ENCODE measurements at places on chromosomes 1 and 21.

GRCh38 chr21:37509802-37510393 is 143.3 kb downstream of the DYRK1A start:
- peaks cover 52% of the 10 kb centered on the region for H3K36me3 ChIP-seq
- DNase-seq, result no peak
- H3K4me1 ChIP-seq, result peaks cover 12% of the 10 kb centered on the region
- no peaks in the 10 kb centered on the region for H3K27me3 ChIP-seq

- H3K36me3 ChIP-seq, result peaks cover 14% of the 10 kb centered on the region
- peaks cover 11% of the 10 kb centered on the region for H3K4me1 ChIP-seq
- H3K27me3 ChIP-seq, result no peaks in the 10 kb centered on the region
- DNase-seq, result no peak
These were observed 119.2 kb upstream of the KIAA1614 start for GRCh38 chr1:180793451-180793850.

DNA sequence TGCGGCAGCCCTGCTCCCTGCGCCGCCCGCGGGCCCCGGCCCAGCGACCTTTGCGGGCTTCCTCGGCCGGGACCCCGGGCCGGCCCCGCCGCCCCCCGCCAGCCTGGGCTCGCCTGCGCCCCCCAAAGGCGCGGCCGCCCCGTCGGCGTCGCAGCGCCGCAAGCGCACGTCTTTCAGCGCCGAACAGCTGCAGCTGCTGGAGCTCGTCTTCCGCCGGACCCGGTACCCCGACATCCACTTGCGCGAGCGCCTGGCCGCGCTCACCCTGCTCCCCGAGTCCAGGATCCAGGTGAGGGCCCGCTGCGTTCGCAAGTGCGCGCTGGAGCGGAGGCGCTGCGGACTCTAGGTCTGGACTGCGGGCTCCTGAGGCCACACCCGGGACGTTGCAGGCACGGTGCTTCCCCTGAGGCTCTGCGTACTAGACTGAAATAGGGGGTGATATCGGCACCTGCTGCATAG is 351 bp downstream of the MIXL1 start:
- H3K27me3 ChIP-seq, result peaks cover 4% of the 10 kb centered on the region
- DNase-seq, result peak; percentile 52
- H3K36me3 ChIP-seq, result no peaks in the 10 kb centered on the region
- H3K27ac ChIP-seq, result no peak overlapping the region

DNA sequence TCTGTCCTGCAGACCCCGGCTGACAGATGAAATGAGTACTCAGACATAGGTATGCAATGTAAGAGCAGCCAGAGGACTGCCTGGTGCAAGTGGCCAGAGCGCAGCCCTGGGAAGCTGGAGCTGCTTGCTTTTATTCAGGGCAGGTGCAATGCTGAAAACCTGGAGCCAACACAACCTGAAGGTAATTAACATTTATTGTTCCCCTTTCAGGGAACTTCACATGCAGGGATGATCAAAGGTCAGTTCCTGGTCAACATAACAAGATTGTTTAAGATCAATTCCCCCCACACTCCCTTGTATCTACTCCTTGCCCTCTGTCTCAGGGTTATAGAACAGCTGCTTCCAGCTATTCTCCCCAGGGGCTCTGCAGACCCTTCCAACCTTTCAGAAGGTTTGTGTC is 48.7 kb upstream of the PRELP start:
- H3K4me3 ChIP-seq, result no peak overlapping the region
- no peak overlapping the region for H3K27ac ChIP-seq
- H3K27me3 ChIP-seq, result peaks cover 25% of the 10 kb centered on the region
- DNase-seq, result no peak

DNA sequence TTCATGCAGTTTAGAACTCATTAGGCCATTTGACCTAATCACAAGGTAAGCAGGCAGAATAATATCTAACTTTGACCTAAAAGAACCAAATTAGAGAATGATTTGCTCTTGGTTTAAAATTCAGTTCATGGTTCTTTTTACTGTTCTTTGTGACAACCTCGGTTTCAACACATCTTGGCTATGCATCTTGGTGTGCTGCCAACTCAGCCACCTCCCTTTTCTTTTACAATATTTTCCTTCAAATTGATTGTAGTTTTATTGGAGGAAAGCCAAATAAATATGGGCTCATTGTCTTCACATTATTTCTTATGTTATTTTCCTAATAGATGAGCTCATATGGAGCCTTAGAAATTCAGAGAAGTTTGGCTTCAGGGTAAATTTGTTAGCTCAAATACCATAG is 338.3 kb downstream of the SIPA1L2 start:
- no peaks in the 10 kb centered on the region for H3K36me3 ChIP-seq
- no peak for DNase-seq
- no peak overlapping the region for H3K27ac ChIP-seq
- no peaks in the 10 kb centered on the region for H3K27me3 ChIP-seq
- H3K4me3 ChIP-seq, result no peak overlapping the region
- no peaks in the 10 kb centered on the region for H3K4me1 ChIP-seq

DNA sequence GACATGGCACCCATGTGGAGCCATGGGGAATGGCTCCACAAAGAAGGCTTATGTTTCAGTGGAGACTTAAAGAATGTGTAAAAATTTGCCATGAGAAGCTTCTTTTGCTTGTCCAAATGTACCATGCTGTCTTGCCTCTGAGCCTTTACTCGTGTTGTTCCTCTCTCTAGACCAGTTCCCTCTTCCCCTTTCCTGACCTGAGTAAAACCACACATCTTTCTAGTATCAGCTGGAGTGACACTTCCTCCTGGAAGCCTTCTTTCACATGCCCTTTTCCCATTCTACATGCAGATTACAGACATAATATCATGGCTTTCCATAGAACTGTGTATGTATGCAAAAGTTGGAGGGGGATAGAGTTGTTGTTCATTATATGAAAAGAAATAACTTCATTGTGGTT is 13.6 kb upstream of the GPX7 start:
- no peaks in the 10 kb centered on the region for H3K36me3 ChIP-seq
- no peak for DNase-seq
- no peaks in the 10 kb centered on the region for H3K27me3 ChIP-seq
- H3K4me1 ChIP-seq, result peaks cover 39% of the 10 kb centered on the region
- no peak overlapping the region for H3K4me3 ChIP-seq

DNA sequence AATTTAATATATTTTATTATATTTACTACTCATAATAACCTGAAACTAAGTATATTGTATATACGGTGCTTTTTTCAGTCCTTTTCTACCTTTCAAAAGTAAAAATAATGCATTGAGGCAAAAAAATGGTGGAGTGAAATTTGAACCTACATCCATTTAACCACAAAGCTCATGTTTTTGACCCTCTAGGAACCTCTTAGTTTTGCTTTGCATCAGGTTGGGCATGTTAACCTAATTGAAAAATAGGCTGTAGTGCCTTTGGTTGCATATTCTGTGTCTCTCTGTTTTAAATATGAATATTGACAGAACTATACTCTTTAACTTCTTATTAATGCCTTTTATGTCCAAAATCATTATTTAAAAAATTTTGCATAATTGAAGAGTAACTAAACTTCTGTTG is 3.8 kb downstream of the SGIP1 start:
- peaks cover 13% of the 10 kb centered on the region for H3K4me1 ChIP-seq
- H3K27ac ChIP-seq, result no peak overlapping the region
- peaks cover 19% of the 10 kb centered on the region for H3K27me3 ChIP-seq
- H3K36me3 ChIP-seq, result no peaks in the 10 kb centered on the region

- DNase-seq, result no peak
- H3K4me3 ChIP-seq, result no peak overlapping the region
- no peak overlapping the region for H3K27ac ChIP-seq
These were observed 6.9 kb upstream of the TAS1R2 start for GRCh38 chr1:18866314-18866713.

GRCh38 chr1:35571263-35571662 is 1.9 kb upstream of the TFAP2E start:
- no peak overlapping the region for H3K27ac ChIP-seq
- H3K4me1 ChIP-seq, result peaks cover 9% of the 10 kb centered on the region
- peaks cover 23% of the 10 kb centered on the region for H3K27me3 ChIP-seq
- H3K36me3 ChIP-seq, result peaks cover 4% of the 10 kb centered on the region

GRCh38 chr1:50667272-50667671 is 244.0 kb upstream of the DMRTA2 start:
- DNase-seq, result no peak
- no peak overlapping the region for H3K4me3 ChIP-seq
- peaks cover 4% of the 10 kb centered on the region for H3K36me3 ChIP-seq
- no peaks in the 10 kb centered on the region for H3K27me3 ChIP-seq
- H3K27ac ChIP-seq, result peak overlapping the region; percentile 32
- peaks cover 19% of the 10 kb centered on the region for H3K4me1 ChIP-seq

DNA sequence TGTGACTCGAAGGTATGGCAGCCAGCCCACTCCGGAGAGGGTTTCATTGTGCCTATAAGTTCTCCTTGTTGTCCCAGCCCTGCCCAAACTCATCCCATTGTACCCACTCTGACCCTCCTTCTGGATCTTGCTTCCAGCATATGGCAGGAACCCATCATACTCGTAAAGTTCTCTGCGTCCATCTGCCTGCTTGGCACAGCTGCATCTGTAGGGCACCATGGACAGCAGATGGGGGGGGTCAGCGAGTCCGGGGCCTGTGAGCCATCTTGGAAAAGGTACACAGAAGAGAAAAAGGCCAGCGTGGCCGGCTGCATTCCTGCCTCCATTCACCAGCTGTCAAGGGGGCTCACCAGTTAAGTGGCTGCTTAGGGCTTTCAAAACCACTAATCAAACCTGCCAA is 94.9 kb upstream of the IGSF21 start:
- H3K27me3 ChIP-seq, result peaks cover 22% of the 10 kb centered on the region
- H3K36me3 ChIP-seq, result no peaks in the 10 kb centered on the region
- H3K4me1 ChIP-seq, result no peaks in the 10 kb centered on the region

DNA sequence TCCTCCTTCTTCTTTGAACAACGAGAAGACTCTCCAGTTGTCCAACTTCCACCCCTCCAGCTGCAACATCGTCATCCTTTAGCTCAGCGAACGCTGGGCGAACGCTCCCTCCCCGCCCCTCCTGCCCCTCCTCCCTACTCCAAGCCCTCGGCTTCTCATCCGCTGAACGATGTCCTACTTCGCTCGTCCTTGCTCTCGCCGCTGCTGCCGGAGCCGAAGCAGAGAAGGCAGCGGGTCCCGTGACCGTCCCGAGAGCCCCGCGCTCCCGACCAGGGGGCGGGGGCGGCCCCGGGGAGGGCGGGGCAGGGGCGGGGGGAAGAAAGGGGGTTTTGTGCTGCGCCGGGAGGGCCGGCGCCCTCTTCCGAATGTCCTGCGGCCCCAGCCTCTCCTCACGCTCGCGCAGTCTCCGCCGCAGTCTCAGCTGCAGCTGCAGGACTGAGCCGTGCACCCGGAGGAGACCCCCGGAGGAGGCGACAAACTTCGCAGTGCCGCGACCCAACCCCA is at the start of gene BCAN:
Gene BCAN, plus strand, starts transcription at position 357 of the 504 bp plus-strand sequence. CDS start 3,938 bp downstream, outside the sequence.
- peaks cover 20% of the 10 kb centered on the region for H3K4me1 ChIP-seq
- H3K4me3 ChIP-seq, result peak within 1 kb of the TSS; percentile 68
- H3K27ac ChIP-seq, result no peak within 1 kb of the TSS
- DNase-seq, result no peak

DNA sequence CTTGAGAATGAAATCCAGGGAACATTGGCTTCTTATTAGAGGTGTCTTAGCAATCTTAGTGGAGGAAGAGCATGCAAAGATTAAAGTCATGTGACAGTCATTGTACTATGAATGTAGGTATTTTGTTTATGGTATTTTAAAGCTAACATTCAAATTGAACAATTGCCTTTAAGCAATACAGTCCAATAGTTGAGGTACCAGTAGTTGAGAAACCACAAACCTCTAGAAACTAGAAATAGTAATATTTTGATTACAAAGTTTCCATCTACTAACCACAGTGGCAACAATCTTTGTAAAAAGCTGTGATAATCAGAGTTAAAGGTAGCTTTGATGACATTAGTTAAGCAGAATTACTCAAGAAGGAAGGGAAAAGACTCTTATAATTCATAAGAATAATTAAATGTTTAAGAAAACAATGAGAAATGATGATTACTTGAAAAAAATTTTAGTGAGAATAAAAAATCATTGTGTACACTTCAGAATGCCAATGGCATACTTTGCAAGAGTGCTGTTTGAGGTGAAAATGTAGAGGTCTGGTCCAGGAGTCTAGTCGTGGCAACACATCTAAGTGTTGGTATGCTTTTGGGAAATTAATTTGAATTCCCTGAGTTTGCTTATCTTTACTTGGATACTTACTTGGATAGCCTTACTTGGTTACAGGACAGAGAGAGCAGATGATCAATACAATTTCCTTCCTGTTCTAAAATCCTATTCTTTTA is 104.9 kb upstream of the PTGFR start:
- no peaks in the 10 kb centered on the region for H3K4me1 ChIP-seq
- H3K27me3 ChIP-seq, result no peaks in the 10 kb centered on the region
- DNase-seq, result no peak
- no peak overlapping the region for H3K4me3 ChIP-seq

- peak overlapping the region; percentile 81 for H3K27ac ChIP-seq
- H3K27me3 ChIP-seq, result no peaks in the 10 kb centered on the region
- no peak for DNase-seq
- H3K4me1 ChIP-seq, result peaks cover 85% of the 10 kb centered on the region
These were observed 2.7 kb upstream of the KIAA0040 start for GRCh38 chr1:175195281-175195680.

DNA sequence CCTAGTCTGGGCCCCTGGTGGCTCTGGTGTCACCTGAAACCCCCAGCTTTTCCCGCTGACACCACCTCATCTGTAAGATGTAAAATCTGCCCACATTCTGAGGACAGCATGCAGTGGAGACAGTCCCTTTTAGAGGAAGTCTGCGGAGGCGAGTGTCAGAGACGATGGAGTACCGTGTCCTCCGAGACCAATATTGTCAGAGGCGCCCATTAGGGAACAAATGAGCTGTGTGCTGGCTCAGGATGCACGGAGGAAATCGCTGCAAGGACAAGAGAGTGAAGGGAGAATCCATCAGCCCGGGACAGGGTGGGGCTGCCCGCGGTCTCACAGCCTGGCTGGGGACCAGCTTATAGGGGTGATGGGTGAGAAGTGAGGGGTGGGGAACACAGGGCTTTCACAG is 214.8 kb downstream of the MATN1 start:
- DNase-seq, result no peak
- peaks cover 7% of the 10 kb centered on the region for H3K27me3 ChIP-seq
- no peaks in the 10 kb centered on the region for H3K4me1 ChIP-seq
- H3K36me3 ChIP-seq, result no peaks in the 10 kb centered on the region

DNA sequence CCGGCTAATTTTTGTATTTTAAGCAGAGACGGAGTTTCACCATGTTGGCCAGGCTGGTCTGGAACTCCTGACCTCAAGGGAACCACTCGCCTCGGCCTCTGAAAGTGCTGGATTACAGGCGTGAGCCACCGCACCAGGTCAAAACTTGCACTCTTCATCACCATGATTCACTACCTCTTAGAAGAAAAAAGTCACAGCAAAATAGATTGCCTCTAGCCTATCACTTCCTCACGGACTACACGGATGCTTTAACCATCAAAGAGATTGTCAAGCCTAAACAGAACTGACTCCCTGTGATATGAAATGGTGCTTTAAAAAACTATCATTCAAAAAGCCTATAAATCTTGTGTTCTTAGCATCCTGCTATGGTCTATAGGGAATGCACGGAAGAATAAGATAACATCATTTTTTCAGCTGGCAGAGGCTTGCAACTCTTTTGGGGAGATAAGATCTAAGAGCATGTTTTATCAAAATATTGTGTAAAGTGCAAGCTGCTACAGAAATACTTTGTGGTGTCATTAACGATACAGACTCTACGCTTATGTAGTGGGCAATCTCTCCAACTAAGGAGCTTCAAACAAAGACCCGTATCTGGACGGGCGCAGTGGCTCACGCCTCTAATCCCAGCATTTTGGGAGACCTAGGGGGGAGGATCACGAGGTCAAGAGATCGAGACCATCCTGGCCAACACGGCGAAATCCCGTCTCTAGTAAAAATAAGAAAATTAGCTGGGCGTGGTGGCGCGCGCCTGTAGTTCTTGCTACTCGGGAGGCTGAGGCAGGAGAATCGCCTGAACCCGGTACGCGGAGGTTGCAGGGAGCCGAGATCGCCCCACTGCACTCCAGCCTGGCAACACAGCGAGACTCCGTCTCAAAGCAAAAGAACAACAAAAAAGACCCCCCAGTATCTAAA is 966 bp downstream of the TFB2M start:
- peak overlapping the region; percentile 99 for H3K4me3 ChIP-seq
- peaks cover 48% of the 10 kb centered on the region for H3K4me1 ChIP-seq
- peak overlapping the region; percentile 97 for H3K27ac ChIP-seq
- H3K36me3 ChIP-seq, result peaks cover 40% of the 10 kb centered on the region
- no peak for DNase-seq
